CD4-positive, alpha-beta T cell treated with Interleukin-6 at 100 ng/mL for 8 hours (primary cell): ENCODE measurements at places on chromosomes 12 and 14.
A peak's percentile ranks its signal among the peaks of the same experiment; 100 is the strongest.

DNA sequence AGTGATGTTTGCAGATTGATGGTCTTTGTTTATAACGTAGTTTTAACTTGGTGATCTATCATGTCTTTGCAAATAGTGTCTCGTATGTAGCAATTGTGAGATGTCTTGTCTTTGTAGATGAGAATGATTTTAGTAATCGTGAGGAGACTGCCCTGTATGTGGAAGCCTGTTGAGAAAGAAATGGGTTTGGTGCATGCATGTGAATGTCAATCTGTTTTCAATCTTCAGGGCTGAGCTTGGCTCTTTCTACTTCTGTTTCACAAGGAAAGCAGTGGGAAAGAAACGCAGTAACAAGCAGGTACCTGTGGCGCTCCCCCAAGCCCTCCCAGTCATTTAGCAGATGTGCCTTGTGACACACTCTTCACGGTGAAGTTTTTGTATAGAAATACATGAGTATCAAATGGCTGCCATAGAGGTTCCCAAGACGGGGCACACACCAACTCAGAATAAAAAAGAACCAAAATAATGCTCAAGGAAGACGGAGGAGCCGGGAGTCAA is 342.8 kb upstream of the DDHD1 start:
- DNase-seq, result no peak

- DNase-seq, result no peak
Observed at GRCh38 chr14:103288076-103288766, 45.8 kb upstream of the EIF5 start.

DNA sequence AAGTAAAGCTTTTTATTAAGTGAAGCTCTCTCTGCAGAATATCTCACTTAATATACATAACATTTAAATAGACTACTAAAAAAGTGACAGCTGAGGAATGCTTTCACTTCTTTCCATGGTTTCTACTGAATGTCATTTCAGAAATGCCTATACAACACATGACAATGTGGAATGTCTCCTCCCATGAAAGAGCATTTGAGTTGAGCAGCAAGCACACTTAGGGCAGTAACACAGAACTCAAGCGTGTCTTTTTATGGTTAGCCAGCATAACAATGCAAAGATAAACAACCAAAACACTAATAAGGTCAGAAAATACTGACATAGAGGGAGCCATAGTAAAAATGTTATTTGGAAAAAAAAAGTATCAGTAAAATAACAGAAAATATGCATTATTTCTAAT is 9.4 kb downstream of the PPP1R12A start:
- DNase-seq, result no peak

- DNase-seq, result no peak
Observed at GRCh38 chr14:100989924-100990323, 86.4 kb upstream of the RTL1 start.

- no peak for DNase-seq
Observed at GRCh38 chr12:7869137-7869536, 3.6 kb downstream of the SLC2A14 start.

GRCh38 chr12:7090222-7090998 is 1.8 kb downstream of the C1R start:
- no peak for DNase-seq

- no peak for DNase-seq
Observed at GRCh38 chr14:77421201-77421600, 2.1 kb downstream of the NOXRED1 start.

- DNase-seq, result no peak
Observed at GRCh38 chr14:69323999-69324282, 64.0 kb downstream of the GALNT16 start.

DNA sequence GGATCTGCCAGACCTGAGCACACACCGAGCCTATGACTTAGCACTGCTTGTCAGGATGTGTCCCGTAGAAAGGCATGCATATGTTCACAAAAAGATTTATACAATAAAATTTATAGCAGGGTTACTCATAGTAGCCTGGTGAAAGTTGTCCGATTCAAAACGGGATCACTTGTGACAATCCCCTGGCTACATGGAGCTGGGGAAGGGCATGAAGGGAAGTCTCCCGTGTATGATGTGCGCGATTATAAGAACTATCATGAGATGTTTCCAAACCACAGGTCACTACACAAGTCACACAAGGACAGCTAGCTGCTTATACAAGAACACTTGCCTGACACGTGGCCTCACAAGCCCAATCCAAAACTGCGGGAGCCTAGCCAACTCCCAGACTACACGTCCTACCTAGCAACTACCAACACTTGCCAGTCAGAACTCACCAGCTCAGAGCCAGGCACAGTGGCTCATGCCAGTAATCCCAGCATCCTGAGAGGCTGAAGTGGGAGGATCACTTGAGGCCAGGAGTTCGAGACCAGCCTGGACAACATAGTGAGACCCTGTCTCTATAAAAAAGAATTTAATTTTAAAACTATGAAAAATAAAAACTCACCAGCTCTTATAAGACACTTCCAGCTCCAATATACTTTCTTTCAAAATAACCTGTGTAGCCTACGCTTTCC is 7.5 kb upstream of the CDCA4 start:
- no peak for DNase-seq

- DNase-seq, result no peak
Observed at GRCh38 chr14:54211551-54212308, 185.1 kb upstream of the CDKN3 start.

GRCh38 chr14:76926521-76927251 is 100.5 kb downstream of the LRRC74A start:
- peak; percentile 71 for DNase-seq

DNA sequence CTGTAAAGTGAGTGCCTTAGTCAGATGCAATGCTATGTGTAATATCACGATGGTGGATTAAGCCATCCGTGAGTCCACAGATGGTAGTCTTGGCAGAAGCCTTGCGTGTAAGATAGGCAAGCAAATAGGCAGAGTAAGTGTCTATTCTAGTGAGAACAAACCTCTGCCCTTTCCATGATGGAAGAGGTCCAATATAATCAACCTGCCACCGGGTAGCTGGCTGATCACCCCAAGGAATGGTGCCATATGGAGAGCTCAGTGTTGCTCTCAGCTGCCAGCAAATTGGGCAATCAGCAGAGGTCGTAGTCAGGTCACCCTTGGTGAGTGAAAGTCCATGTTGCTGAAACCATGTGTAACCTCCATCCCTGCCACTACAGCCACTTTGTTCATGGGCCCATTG is 371.2 kb upstream of the LRFN5 start:
- DNase-seq, result no peak

DNA sequence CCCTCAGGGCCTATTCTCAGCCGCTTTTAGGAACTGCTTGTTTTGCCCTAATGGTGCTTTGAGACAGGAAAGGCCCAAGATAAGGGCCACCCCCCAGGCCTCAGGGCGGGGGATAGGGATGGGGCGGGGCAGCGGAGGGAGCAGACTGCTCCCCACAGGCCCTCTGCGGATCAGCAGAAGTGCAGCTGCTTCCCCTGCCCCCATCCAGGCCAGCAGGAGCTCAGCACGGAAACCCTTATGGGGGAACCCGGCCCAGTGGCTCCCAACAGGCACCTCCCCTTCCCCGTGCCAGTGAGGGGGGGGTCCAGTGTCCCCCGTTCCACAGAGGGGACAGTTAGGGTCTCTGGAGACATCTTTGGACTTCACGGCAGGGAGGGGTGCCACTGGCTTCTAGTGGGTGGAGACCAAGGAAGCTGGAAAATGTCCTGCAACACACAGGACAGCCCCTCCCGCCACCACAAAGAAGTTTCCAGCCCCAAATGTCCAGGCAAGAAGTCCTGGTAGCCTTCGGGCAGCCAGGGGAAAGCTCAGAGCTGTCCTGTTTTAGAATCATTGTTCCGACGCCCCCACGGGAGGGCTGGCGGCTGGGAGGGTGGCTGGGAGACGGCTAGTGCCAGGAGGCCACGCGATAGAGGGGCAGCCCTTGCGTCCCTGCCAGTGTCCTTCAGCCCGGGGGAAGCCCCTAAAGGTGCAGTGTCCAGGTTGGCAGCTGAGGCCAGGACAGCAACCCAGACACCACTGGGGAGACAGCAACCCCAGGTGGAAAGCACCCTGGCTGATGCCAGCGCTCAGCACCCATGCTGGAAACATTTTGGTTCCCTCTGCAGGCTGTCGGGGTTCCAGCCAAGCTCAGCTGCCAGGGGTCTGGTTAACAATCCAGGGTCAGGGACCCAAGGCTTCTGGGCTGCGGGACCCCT is 10.4 kb upstream of the GPR132 start:
- DNase-seq, result peak; percentile 18

DNA sequence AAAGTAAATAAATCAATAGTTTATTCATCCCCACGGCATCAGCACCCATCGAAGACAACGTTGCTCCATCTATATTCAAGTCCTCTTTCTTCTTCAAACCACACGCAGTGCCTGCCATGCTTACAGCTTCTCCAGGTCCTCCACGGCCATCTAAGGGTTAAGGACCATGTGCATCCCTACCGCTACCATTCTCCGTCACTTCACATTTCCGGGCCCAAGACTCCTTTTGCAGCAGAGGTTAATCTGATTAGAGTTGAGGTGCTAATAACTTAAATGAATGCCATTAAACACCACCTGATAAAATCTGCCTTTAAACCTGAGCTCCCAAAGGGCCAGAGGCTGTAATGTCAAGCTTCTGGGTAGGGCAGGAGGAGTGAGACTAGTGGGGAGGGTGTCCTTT is 79.7 kb upstream of the CCND2 start:
- DNase-seq, result no peak

DNA sequence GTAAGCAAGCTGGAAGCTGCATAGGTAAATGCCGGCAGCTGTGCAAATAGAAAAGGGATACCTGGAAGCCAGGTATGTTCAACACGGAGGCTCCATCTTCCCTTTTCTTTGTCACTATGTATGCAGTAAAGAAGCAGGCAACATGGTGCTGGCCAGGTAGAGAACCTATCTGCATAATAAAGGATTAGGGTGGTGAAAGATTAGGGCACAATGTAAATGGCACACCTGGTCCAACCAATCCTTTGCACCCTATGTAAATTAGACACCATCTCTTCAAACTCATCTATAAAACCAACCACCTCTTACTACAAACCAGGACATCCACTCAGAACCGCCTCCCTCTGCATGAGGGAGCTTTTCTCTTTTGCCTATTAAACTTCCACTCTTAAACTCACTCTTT is 32.3 kb downstream of the RPS29 start:
- DNase-seq, result no peak

DNA sequence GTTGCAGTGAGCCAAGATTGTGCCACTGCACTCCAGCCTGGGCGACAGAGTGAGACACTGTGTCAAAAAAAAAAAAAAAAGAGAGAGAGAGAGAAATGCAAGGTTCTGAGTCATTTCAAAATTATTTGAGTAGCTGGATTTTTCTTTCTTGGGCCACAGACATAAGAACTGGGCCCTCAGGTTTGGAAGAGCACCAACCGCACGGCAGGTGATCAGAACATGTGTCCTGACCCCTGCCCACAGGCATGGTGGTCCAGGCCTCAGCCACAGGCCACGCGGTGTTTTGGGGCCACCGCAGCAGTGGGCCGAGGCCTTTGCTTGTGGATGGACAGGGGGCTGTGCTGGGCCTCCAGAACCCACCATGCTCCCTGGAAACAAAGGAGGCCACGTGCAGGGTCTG is 126.7 kb downstream of the CALM1 start:
- DNase-seq, result no peak

DNA sequence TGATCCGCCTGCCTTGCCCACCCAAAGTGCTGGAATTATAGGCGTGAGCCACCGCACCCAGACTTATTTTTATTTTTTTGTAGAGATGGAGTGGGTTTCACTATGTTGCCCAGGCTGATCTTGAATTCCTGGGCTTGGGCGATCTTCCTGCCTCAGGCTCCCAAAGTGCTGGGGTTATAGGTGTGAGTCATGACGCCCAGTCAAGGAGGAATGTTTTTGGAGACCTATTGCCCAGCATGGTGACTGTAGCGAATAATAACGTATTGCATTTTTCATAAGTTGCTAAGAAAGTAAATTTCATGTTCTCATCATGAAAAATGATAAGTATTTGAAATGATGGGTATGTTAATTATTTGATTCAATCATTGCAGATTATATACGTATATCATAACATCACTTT is 46.5 kb downstream of the TEAD4 start:
- no peak for DNase-seq

DNA sequence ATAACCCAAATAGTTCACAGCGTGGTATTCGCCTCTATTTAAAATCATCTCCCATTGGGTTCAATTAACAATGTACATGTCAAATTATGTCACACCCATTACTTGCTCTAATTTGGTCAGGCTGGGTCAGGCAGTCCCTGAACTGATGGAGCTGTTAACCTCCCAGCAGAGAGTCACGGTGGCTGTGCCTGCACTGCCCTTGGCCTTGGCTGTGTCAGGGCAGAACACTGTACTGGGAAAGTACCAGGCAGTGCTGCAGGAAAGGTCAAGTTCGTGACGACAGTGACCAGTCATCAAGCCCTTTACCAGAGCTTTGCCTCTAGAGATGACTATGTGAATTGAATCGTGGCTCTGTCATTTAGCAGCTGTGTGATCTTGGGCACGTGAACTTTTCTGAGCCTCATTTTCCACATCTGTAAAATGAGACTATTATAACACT is 100.0 kb downstream of the ARF6 start:
- DNase-seq, result no peak

DNA sequence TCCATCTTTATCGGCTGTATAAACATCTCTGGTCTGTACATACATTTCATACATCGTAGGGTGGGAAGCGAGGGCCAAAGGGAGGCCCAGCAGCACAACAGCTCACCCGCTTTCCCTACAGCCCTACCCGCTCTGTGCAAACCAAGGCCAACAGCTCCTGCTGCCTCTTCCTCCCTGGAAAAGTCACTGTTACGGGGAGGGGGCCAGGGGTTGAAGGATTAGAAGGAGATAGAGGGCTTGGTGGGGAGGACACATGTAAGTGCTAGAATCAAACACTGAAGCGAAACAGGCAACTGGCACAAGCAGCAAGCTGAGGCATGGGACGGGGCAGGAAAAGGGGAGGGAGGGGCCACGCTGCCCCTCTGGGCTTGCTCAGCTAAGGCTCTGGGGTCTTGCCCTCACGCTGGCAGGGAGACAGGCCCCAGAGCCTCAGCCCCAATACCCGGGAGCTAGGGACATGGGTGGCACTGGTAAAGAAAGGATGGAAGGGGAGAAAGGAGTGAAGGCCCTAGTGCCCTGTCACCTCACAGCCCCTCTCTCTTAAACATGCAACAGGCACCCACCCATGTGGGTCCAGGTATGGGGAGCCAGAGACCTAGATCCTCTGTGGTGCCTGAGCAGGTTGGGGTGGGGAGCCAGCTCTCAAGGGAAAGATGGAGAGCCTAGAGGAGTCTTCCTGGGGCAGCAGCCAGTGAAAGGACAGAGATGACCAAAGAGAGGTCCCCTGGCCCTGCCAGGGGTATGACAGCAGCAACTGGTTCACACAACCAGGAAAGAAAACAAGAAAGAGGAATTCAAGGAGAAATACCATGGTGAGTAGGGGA is 14.4 kb downstream of the SPRYD3 start:
- DNase-seq, result no peak

GRCh38 chr12:93381161-93381975 is 3.6 kb downstream of the NUDT4 start:
- DNase-seq, result no peak

GRCh38 chr12:103712216-103712615 is 125.1 kb downstream of the STAB2 start:
- no peak for DNase-seq
